Neural progenitor cell (in vitro differentiated cells): ENCODE measurements at places on chromosomes 5 and 9.

DNA sequence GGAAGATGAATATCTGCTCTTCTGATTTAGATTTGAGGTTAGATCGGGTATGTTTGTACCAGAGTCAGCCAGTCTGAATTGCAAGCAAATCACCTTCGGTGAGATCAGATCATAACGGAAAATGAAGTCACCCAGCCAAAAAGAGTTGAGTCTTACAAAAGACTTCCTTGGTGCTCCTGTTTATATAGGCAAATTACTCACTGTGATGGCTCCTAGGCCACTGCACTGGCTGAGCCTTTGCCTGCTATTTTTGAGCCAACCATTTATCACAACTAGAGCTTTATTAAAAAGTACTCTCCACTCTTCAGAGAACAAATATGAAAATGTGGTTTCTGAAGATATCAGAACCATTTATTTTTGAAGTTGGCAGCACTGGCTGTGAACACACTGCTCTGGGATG lies 277.7 kb upstream of the PCSK5 start:
- no peak for DNase-seq

GRCh38 chr5:156331845-156332244 lies 4.9 kb downstream of the SGCD start:
- DNase-seq = no peak

GRCh38 chr5:80103371-80103770 lies 68.2 kb downstream of the THBS4 start:
- DNase-seq = no peak

DNA sequence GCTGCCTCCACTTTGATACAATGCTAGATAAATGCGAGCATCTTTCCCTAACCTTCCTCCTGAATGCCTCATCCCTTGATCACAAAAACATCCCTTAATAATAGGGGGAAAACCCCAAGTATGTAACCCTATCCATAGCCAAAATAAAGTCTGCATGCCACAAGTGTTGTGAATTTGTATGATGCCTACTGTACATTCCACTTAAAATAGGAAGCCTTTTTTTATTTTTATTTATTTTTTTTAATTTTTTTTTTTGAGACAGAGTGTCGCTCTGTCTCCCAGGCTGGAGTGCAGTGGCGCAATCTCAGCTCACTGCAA lies 207.0 kb downstream of the AOPEP start:
- no peak for DNase-seq

DNA sequence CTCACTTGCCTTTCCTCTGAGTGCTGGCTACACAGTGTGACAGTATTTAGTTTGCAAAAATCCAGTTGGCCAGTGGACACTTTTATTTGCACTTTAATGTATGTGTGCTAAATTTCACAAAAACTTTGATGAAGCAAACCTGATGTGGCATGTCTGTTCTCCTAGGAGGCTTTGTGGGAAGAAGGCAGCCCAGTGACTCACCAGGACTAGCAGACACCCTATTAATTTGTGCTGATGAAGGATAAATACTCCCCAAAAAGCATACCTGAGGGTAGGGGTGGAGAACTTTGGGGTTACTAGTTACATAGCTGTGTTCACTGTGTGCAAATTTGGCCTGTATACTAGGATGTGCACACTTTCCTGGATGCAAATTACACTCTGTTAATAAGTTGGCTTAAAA lies 39.3 kb upstream of the IPPK start:
- DNase-seq = no peak

DNA sequence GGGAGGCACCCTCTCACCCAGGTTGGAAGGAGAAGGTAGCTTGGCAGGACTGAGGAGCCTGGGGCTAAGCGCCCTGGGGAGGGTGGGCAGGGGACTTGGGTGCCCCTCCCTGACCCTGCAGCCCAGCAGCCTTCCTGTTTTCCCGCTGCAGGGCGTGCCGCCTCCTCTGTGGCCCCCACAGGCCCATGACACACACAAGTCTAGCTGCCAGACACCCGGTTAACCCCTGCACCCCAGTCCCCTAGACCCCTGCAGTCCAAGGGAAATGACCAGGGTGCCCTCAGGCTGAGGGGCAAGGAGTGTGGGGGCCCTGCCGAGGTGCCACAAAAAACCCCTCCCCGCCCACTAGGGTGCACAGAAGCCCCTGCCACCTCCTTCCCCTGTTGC lies 33.0 kb downstream of the GOLGA2 start:
- no peak for DNase-seq

GRCh38 chr9:99162759-99163364 lies 57.9 kb downstream of the TGFBR1 start:
- DNase-seq = peak; percentile 56

- no peak for DNase-seq
Observed at GRCh38 chr5:58452566-58453258, 7.2 kb downstream of the PLK2 start.

DNA sequence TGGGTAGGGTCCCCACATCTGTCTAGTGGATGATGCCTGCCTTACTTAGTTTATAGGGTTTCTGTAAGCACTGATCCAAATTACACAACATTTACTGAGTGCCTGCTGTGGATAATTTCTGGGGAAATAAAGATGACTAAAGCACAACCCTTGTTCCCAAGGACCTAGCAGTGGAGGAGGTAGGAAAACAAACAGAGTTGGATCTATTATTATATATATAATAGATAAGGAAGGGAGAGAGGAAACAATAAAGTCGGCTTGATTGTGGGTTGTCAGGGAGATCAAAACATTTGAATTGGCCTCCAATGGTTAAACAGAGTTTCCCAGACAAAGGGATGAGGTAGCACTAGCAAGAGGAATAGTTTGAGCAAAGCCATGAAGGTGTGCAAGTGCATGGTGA lies 14.0 kb downstream of the IL33 start:
- DNase-seq = no peak

GRCh38 chr9:99735041-99735440 lies 86.6 kb upstream of the NR4A3 start:
- no peak for DNase-seq

- no peak for DNase-seq
Observed at GRCh38 chr5:119284031-119284430, 71.8 kb upstream of the TNFAIP8 start.

DNA sequence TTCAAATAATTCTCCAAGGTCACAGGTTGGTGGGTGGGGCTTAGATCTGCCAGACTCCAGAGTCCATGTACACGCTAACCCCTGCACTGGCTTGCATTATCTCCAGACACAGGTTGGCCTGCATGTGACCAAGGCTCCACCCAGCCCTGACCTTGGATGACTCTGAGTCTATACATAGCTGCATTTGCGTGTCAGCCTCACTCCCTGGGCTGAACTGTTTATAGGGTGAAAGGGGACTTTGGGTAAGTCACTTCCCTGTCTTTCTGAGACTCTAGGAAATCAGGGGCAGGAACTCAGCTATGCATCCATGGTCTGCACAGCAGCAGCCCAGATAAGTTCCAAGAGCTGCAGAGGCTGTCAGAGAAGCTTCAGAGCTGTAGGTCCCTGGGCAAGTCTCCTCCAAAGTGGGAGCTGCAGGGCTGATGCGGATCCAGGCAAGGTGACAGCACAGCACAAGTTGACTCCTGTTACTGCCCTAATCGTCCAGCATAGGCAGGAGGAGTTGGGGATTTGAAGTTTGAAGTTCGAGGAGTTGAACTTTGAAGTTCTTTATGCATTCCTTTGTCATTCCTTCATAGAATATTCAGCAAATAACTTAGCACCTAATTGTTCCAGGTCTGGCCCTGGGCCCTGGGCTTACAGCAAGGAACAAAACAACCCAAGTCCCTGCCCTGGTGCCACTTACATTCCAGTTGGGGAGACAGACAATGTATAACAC lies 53.4 kb downstream of the SLC22A5 start:
- DNase-seq = no peak

DNA sequence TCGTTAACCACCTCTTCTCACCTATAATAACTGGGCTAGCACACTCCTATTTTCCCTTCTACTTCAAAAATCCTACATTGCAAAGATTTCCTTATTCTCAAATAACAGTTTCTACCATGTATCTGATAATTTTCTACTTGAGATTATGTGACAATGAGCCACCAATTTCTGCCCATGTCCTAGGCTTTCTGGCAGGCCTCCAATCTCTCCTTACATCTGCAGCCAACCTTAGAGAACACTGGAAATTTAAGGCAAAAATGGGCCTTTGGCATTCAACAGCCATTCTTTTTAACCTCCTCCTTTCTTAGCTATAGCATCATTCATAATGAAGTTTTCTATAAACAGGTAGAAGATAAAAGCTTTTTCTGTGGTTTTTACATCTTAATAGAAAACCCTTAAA lies 225.1 kb downstream of the ARRDC3 start:
- DNase-seq = no peak

- no peak for DNase-seq
Observed at GRCh38 chr5:137078171-137078665, 420.9 kb downstream of the SPOCK1 start.

DNA sequence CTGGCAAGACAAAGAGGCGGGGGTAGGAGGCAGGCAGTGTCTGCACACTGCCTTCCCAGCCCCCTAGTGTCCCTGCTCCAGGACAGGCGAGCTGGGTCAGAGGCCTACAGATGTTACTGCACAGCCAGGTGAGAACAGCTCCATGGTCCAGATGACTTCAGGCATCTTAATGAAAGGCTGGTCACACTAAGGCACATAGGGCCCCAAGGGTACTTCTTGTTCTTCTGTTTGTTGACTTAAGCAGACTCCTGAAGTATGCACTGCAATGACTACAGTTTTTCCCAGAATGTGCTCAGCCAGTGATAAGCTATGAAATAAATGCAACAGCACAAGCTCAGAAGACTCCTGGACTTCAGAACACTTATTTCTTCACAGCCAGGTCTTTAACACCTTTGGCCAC lies 27.4 kb downstream of the ATPSCKMT start:
- DNase-seq = no peak

- DNase-seq = no peak
Observed at GRCh38 chr9:134937164-134937555, 19.4 kb upstream of the FCN1 start.

- DNase-seq = peak; percentile 79
Observed at GRCh38 chr5:50440651-50441492, at the start of gene EMB. Gene EMB (minus strand): TSS chr5:50441288. CDS start chr5:50441151, 137 bp downstream.

- DNase-seq = no peak
Observed at GRCh38 chr5:160382346-160382745, 11.9 kb upstream of the C1QTNF2 start.

- no peak for DNase-seq
Observed at GRCh38 chr9:115599898-115600297, 481.9 kb upstream of the TNC start.

- peak; percentile 46 for DNase-seq
Observed at GRCh38 chr9:33921967-33922895, 105.3 kb downstream of the UBE2R2 start.

DNA sequence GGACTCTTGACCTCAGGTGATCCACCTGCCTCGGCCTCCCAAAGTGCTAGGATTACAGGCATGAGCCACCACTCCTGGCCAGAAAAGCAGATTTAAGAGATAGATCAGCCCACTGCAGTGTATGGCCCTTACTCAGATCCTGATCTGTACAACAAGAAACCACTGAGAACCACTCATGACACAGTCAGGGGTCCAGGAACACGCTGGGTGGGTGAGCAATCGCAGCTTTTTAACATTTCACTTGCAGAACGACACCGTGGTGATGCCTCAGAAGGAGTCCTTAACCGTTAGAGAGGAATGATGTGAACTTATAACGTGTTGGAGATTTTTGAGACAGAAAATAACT lies 45.3 kb upstream of the NSMF start:
- no peak for DNase-seq

GRCh38 chr9:88559661-88560060 lies 24.7 kb downstream of the NXNL2 start:
- DNase-seq = no peak

DNA sequence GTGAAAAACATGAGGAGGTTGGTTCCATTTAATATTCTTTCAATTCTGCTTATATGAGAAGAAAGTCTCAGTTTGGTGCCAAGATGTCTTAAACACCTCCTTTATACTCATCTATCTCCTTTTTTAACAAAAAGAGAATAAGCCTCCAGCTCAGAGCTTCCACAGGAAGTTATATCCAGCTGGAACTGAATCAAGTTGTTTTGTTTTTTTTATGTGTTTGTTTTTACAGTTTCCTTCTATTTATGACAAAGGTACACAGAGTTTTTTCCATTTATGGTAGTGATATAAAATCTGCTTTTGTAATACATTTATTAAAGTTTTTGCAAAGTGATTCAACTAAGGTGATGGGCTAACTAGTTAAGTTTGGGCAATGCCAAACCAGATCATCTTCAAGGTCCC lies 10.4 kb downstream of the SPARC start:
- DNase-seq = no peak

DNA sequence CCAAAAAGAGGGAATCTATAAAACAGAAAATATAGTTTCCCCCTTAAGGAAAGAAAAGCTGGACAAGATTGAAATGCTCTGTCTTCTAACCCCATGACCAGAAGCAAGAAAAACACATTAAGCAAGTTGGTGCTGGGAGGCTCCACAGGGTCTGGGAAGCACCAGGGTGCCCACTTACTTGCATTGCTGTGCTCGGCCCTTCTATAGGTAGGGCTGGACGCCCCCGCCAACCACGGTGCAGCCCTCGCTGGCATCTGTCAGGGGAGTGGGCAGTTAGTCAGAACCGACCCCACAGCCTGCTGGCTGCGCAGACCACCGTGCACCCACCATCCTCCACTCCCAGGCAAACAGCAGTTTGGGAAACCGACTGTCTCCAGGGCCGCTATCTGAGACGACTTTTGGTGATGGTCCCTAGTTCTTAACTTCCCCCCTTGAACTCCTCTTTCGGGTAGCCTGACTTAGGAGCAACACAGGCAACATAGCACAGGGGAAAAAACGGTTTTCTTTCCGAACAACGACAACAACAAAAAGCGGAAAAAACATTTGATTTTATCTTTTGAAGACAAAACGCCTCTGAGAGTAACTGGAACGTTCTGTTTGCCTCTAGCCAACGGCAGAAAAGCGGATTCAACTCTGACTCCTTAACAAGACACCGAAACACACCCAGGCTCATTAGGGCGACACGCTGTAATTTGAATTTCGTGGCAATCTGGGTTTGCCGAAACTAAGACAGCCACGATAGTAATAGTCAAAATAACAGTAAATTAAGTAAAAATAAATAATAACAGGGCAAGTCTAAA lies 3.9 kb downstream of the IRX2 start:
- no peak for DNase-seq

GRCh38 chr5:171907725-171908343 lies 98.6 kb downstream of the FBXW11 start:
- DNase-seq = peak; percentile 76

DNA sequence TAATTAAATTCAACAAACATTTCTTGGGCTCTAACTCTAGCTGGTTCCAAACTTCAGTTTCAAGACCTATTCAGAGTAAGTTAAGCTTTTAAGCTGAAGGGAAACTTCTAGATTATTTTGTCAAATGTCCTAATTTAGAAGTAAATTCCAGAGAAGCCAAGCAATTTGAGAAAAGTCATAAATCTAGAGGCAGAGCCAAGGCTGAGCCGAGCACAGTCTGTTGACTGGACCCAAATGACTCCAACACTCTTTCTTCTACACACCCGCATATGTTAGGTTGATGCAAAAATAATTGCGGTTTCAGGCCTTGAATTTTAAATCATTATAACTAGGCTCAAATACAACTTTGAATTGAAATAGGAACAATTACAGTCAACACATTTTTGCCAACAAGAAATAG lies 319.7 kb downstream of the NFIB start:
- no peak for DNase-seq

DNA sequence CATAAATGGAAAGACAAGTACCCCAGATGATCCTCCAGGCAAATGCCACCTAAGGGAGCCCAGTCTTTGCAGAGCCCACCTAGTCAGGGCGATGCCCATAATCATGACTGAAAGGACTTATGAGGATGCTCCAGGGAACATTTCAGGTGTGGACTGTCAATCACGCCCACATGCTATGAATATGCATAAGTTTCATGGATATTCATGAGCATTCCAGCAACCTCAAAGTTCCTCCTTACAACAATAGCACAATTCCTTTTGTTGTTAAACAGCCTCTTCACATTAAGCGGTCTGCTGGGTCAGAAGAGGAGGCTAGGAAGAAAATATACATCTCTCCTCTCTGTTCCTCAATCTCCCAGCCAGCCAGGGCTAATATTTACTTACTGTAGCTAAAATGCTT lies 161.6 kb downstream of the C5orf15 start:
- DNase-seq = no peak
